CD4-positive, alpha-beta T cell treated with Interleukin-4 for 4 hours (primary cell): ENCODE measurements at places on chromosomes 5 and 9.

DNA sequence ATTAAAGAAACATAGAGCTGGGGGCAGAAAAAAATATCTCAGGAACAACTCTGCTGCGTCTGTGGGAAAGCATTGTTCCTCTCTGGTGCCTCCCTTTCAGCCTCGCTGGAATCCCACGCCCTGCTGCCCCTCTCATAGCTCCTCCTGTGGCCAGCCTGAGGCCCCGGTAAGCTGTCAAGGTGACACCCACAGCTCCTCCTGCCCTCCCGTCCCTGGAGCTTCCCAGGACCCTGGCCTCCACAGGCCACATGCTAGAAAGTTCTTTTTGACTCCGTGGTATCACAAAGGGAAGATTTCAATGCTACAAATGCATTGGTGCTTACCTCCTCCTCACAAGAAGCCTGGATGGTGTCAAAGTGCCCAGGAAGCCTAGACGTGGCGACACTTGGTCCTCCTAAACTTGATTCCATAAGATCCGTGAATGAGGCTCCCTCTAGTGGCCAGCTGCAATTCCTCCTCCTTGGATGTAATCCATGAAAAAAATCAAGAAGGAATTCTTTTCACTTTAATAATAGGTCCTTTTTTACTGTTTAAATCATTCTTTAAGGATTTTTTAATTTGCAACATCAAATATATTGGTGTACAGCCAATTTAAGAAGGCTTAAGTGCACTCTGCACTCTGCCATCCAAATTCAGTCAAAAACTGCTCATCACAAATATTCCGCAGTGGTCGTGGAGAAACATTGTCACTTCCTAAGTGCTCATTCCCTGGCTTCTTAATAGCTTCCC, 104.9 kb downstream of the CFAP90 start:
- peak; percentile 7 for DNase-seq

DNA sequence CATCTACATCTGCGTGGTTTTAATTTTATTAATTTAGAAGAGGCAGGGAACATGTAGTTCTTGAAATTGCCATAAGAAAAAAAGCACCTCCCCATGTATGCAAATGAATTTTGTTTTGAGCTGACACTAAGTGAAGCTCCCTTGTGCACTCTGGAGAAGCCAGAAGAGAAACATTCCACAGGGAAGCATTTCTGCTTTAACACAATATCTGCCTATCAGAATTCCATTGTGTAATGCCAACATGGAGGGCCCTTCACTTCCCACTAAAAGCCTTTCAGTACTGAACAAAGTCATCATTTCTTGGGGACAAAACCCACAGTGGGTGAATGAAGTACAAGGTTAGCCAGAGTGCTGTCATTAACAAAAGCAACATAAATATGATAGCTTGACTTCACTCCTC, 59.7 kb downstream of the PRELID2 start:
- no peak for DNase-seq

GRCh38 chr5:68137511-68138140, 77.9 kb upstream of the PIK3R1 start:
- no peak for DNase-seq

DNA sequence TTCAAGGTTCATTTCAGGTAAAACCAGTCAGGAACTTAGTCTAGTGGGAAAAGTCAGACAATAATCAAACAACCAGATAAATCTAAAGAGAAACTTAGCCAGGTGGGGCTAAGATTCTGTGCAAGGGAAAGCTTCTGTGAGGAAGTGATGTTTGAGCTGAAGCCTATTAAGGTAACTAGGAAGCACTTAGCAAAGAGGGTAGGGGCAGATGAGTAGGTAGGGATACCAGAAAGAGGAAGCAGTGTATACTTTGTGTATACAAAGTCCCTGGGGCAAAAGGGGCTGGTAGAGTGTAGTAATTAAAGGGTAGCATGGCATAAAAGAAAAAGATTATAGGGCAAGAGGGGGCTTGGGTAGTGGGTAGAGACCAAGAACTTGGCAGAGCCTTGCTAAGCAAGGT, 3.6 kb upstream of the SPATA24 start:
- DNase-seq, result no peak

- DNase-seq, result no peak
These were observed 125.3 kb downstream of the SLC24A2 start for GRCh38 chr9:19663570-19663969.

- no peak for DNase-seq
These were observed 166.2 kb upstream of the ACO1 start for GRCh38 chr9:32218100-32218767.

DNA sequence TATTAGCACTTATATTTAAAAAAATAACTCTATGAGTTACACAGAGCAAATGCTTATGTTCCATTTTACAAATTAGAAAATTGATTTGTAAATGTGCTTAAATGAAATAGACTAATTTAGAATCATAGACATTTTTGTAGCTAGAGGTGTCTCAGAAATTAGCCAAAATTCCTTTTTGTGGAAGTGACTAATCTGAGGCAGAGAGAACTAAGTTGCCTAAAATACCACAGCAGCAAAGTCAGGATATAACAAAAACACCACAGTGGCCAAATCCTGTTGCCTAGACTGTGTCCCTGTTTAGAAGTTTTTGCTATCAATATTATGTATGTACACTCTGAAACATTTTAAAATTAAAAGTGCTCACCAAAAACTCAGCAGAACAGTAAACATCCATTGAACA, 18.7 kb downstream of the ADAMTSL1 start:
- no peak for DNase-seq

DNA sequence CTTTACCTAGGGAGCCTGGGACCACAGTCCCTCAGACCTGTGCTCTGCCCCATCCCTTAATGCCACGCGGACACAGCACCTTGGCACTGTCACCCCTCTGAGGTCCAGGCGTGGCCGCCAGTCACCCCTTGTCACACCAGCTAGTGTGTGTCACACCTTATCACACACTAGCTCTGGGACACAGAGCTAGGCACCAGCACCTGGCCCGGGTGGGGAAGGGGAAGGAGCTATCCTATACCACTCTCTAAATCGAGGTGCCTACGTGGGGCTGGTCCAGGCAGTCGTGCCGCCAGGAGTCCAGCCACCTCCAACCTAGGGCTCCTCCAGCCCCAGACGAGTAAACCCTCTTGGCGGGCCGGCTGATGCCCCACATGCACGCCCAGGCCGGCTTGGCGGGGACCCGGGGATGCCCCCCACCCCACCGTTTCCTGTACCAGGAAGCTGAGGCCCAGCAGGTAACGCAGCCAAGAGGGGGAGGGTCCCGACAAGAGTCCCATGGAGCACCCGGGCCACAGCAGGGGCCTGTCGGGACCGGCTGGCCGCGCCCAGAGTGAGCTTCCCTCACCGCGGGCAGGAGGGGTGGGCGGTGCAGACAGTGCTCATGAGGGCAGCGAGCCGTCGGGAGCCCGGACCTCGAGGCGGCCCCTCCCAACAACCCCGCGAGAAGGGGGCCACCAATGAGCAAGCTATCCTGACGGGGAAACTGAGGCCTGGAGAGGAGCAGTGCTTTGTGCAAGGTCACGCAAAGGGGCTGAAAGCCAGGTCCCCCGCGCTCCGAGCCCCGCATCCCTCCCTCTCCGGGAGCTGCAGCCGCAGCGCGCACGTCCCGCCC, 550 bp downstream of the CORO2A start:
- peak; percentile 12 for DNase-seq

DNA sequence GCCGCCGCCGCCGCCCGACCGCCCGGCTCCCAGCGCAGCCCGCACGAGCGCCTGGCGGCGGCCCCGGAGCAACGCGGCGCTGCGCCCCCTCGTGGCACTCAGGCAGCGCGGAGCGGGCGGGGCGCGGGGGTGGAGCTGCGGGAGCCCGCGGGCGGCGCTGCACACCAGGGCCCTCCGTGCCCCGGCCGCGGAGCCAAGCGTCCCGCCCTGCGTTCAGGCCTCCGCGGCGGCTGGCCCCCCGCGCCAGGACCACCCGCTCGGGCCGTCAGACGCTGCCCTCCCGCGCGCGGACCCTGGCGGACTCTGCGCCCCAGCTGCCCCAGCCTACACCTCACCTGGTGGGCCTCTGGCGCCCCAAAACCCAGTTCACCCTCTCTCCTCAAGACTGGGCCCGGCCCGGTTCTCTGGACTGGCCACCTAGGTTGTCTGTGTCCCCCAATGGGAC, at the start of gene RASGEF1C:
TSS of gene RASGEF1C (minus strand) at position 75 of the 445 bp plus-strand sequence. CDS start 71,159 bp downstream, outside the sequence.
- DNase-seq, result no peak

- DNase-seq, result no peak
These were observed 125.3 kb upstream of the RFX3 start for GRCh38 chr9:3650994-3651622.

DNA sequence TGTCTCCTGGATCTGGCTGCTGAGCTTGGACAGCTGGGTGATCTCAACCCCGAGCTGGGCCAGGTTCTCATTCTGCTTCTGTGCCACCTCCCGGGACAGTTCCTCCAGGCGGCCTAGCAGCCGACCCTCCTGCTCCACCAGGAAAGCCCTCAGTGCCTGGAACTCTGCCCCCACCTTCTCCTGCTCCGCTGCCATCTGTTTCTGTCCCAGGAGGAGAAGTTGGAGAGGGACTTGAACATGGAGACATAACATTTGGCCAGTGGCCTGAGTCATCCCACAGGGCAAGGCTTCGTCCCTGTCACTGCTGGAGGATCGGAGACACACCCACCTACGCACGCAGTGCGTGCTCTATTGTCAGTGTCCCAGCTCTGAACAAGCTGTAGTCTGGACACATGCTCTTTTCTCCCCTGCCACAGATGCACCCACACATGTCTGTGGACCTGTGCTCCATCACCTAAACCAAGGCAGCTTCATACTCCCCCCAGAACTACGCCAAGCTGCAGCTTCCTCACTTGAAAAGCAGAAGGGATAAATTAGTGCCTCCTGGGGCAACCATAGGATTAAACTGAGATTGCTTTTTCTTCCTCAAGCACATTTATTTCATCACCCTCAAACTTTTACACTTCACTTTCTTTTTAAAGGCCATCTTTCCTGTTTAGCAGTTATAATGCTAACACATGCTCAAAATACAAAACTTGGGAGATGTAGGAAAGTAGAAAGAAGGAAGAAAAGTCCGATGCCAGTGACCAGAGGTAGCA, 4.9 kb downstream of the TRIM7 start:
- DNase-seq, result no peak

GRCh38 chr9:13487071-13487470, 207.6 kb upstream of the MPDZ start:
- no peak for DNase-seq

- peak; percentile 58 for DNase-seq
These were observed 29.1 kb downstream of the JADE2 start for GRCh38 chr5:134554319-134555222.

GRCh38 chr5:160271396-160271795, 41.0 kb downstream of the CCNJL start:
- no peak for DNase-seq

- no peak for DNase-seq
These were observed 18.6 kb upstream of the OLFM1 start for GRCh38 chr9:135068776-135069415.

GRCh38 chr9:29668732-29669131, 2095.5 kb upstream of the C9orf72 start:
- DNase-seq, result no peak

GRCh38 chr5:115815006-115815692, 1.3 kb downstream of the CDO1 start:
- DNase-seq, result no peak

DNA sequence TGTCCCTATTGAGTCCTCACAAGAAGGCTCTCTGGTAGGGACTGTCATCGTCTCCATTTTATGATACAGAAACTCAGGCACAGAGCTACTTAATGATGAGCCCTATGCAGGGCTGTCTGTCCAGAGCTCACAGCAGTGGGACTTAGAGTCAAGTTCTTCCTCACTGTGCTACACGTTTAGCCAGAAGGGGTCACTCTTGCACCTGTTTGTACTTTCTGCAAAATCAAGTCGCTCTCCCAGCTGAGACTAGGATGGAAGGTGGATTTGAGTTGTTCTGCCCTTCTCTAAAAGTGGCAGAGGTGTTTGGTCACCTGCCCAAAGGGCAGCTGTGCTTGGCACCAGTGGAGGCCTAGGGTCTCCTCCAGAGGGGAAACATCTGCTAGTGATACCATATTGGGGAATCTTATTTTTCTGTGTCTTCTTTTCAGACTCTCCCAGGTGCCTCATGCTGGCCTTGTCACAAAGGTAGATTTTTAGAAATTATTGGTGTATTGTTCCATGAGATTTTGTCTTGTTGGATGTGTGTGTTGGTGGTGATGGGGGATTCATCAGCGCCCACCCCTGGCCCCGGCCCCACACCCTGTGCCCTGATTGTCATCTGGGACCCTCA, 104.2 kb downstream of the PPARGC1B start:
- peak; percentile 48 for DNase-seq
